ENCODE measurements at places on chromosomes 3 and 15.

DNA sequence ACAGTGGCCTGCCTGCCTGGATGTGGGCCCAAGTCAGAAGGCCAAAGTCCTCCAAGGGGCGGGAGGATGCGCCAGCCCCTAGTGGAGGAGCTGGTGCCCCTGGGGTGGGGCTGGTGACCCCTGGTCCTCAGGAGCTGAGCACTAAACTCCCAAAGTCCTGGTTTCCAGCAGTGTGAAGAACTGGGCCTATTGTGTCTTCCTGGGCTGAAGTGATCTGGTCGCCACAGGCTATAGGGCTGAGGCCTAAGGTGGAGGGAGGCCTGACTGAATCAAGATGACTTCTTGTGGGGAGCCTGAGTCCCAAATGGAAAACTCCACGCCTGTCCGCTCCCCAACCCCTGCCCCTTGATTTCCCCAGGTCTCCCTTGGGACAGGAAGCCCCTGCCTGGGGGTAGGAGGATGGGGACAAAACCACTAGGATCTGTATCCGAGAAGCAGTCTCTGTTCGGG, 753 bp upstream of the FES start:
- DNase-seq, result no peak

GRCh38 chr15:71437919-71438318, 322.6 kb downstream of the THSD4 start:
- DNase-seq, result no peak

GRCh38 chr3:173869766-173870165, 472.2 kb downstream of the NLGN1 start:
- DNase-seq, result no peak

- DNase-seq, result no peak
Measured at GRCh38 chr3:143693506-143693905, 154.8 kb downstream of the SLC9A9 start.

DNA sequence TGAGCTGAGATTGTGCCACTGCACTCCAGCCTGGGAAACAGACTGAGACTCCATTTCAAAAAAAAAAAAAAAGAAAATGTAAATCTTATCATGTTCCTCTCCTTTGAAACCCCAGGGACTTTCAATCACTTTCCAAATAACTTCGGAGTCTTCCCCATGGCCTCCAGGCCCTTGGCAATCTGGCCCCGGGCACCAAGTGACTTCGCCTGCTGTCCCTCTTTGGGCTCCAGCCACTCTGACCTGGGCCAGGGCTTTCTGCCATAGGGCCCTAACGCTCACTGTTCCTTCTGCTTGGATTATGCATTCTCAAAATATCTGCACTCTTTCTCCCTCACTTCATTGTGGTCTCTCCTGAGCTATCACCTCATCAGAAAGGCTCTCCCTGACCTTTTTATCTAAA, 260.9 kb downstream of the KLF13 start:
- no peak for DNase-seq

DNA sequence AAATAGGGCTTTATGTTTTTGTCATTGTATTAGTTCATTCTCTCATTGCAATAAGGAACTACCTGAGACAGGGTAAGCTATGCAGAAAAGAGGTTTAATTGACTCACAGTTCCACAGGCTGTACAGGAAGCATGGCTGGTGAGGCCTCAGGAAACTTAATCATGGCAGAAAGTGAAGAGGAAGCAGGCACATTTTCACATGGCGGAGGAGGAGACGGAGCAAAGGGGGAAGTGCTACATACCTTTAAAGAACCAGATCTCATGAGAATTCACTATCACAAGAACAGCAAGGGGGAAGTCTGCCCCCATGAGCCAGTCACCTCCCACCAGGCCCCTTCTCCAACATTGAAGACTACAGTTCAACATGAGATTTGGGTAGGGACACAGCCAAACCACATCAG, 25.6 kb downstream of the CEP63 start:
- no peak for DNase-seq

DNA sequence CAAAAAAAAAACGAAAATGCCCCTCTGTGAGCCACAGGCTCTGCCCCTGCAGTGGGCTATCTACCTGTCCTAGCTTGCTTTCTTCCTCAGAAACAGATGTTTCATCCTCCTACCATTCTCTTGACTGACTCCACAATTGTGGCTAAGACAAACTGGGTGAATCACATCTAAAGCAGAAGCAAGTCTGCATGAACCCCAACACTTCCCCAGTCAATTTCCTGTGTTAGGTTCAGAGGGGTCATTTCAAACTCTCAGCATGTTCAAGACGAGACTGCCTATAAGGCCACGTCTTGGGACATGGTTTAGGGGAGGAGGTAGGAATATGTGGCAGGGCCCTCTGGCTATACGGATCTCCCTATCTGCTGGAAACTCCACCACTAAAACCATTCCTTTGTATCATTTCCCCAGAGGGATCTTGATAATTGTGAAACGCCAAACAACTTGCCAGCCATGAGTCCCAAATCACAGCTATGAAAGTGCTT, 28.6 kb upstream of the ANKDD1A start:
- no peak for DNase-seq

DNA sequence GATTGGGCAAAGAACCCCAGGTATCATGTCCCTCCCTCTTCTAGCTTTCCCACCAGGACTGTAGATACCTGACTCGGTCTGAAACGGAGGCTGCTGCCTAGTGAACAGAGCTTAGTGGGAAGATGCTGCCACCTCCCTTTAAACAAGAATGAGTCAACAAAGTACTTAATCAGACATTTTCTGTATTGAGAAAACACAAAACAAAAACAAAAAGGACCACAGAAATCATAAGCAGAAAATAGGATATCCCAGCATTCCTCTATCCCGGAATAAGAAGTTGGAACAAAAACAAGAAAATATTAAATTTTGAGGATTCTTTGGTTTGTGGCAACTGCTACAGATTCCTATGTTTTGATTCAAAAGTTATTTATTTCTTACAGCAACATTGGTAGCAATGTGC, 51.7 kb upstream of the COL8A1 start:
- no peak for DNase-seq

- no peak for DNase-seq
Measured at GRCh38 chr3:53577506-53577905, 83.1 kb downstream of the CACNA1D start.

DNA sequence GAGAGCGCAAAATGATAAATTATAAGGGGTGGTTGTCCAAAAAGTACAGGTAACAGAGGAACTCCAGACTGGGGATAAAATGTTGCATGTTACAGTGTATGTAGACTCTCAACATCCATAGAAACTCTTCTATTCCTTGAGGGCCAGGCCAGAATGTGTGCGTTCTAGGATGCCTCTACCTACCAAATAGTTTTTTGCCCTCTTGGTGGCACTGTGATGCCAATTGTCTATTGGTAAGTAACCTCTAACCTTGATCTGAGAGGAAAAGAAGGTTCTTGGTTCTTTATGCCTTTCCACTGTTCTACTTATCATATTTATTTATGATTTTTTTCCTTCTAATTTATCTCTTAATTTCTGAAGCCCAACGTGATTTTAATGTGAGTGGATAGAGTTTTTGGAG, 424.6 kb downstream of the GRM7 start:
- DNase-seq, result no peak

GRCh38 chr3:129490273-129490675, 38.2 kb upstream of the RHO start:
- DNase-seq, result peak; percentile 86

- DNase-seq, result no peak
Measured at GRCh38 chr3:14768182-14768790, 50.5 kb upstream of the FGD5 start.

GRCh38 chr15:78405336-78405924, 32.6 kb upstream of the IREB2 start:
- no peak for DNase-seq

DNA sequence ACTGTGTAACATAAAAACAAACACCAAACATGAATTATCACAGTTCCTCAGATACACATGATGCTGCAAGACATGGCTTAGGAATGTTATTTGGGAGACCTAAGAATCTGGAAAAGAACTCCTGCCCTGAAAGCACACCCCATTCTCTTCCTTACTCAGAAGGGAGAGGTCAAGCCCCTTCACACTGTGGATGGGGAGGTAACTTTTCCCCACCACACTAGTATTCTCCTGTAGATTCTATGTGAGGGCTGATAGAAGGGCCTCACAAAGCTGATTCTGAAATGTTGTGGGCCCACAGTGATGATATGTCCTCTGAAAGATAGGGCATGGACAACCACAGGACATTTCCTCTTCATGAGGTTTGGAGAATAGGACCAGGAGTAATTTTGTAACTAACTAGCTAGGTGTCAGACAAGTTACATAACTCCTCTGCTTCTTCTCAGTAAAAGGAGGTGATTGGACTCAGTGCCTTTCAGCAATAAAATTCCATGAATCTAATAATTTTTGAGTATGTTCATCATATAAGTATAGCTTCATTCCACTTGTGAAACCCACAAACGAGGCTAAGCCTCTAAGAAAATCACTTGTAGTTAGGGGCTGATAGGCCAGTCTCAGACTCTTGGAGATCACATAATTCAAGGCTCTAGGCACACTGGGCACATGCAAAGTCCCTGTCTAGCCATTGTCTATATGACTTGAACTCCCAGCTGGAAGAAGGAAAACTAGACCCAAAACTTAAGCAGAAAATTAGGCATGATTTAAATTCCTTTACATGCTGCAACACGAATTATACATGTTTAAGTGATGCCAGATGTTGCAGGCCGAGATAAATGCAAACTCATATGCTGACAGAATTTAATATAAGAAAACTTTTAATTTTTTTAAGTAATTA, 7.5 kb downstream of the PTX3 start:
- DNase-seq, result no peak

DNA sequence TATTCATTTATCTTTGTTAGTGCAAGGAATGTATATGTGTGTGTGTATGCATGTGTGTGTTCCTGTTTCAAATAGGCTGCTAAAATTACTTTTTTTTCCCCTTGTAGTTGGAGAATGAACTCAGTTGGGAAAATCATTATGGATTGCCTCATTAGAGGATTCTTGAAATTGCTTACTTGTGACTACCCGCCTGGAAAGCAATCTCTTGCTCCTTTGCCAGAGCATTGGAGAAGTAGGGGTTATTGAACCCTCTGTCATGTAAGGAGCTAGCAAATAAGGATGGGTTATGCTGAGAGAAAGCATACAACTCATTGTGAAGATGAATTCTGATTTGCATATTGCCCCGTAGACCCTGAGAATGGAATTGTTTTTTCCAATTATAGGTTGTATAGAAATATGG, 474.5 kb downstream of the CADM2 start:
- DNase-seq, result no peak

- DNase-seq, result no peak
Measured at GRCh38 chr15:36953346-36953745, 147.0 kb downstream of the MEIS2 start.

- no peak for DNase-seq
Measured at GRCh38 chr15:66993874-66994696, 71.3 kb upstream of the SMAD3 start.

GRCh38 chr3:177336873-177337450, 139.7 kb upstream of the TBL1XR1 start:
- DNase-seq, result no peak

GRCh38 chr3:16070707-16071106, 103.8 kb upstream of the GALNT15 start:
- no peak for DNase-seq

DNA sequence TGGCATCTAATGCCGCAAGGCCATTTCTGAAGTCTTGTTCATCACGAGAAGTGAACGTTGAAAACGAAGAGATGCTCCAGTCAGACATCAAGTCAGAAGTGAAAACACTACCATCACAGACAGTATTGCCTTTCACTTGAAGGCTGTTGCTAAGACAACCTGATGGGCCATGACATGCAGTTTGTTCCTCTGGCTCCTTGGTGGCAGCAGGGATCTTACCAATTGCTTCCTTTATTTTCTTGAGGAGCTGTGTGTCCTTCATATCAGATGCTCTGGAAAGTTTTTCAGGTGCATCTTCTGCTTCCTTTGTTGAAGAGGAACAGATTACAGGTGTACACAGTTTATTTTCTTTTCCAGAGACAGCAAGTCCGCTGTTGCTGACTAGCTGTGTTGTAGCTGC, 30.7 kb upstream of the MYLK start:
- no peak for DNase-seq

GRCh38 chr3:55888282-55888885, 401.3 kb upstream of the WNT5A start:
- no peak for DNase-seq

GRCh38 chr3:141266797-141267555, 35.4 kb downstream of the PXYLP1 start:
- no peak for DNase-seq

GRCh38 chr3:97979610-97980009, 7.4 kb upstream of the RIOX2 start:
- no peak for DNase-seq

DNA sequence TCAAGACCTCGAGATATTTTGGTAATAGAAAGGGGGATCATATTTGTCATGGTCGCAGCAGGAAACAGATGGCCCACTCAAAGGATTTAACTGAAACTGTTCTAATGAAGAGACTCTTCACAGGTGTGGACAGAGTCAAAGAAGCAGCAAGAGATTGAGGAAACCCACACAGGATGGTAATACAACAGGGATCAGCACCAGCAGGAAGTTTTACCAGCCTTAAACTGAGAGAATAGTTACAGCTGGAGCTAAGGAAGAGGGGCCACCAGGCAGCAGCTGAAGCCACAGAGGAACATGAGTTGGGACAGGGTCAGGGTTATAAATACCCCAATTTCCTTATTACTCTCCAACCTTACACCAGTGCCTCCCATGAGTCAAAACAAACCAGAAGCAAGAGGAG, 131.8 kb upstream of the UBE2E2 start:
- DNase-seq, result no peak

DNA sequence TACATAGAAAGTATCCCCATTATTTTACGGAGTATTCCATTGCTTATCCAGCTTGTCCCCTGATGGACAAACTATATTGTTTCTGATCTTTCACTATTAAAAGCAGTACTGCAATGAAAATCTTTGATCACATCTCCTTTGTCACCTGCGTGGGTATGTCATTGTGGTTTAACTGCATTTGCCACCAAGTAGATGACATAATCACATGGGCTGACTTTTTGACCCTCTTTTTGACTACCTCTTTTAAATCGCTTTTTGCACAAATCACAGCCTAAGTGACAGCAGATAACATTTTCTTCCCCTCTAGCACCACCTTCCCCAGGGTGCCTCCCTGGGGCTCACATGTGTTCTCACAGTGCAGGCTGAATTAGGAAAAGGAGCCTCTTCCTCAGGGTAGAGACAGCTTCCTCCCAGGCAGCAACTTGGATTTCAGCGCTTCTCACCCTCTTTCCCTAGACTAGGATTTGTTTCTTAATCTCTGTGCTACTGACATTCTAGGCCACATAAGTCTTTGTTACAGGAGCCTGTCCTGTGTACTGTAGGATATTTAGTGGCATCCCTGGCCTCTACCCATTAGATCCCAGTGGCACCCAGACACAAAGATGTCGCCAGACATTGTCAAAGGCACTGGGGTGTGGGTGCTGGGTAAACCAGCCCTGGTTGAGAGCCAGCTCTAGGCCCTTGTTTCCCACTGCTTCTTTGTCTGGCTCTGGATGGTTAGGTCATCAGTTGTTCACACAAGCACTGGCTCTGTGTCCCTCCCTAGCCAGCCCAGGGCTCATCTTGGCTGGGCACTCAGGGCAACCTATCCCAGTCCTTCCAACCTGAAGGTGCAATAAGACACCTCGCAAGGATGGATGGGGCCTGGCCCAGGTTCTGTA, 1.3 kb upstream of the RBP1 start:
- DNase-seq, result peak; percentile 34

- no peak for DNase-seq
Measured at GRCh38 chr3:127785711-127786265, 36.5 kb downstream of the MGLL start.
